ENCODE measurements at places on chromosomes 13 and 19.

DNA sequence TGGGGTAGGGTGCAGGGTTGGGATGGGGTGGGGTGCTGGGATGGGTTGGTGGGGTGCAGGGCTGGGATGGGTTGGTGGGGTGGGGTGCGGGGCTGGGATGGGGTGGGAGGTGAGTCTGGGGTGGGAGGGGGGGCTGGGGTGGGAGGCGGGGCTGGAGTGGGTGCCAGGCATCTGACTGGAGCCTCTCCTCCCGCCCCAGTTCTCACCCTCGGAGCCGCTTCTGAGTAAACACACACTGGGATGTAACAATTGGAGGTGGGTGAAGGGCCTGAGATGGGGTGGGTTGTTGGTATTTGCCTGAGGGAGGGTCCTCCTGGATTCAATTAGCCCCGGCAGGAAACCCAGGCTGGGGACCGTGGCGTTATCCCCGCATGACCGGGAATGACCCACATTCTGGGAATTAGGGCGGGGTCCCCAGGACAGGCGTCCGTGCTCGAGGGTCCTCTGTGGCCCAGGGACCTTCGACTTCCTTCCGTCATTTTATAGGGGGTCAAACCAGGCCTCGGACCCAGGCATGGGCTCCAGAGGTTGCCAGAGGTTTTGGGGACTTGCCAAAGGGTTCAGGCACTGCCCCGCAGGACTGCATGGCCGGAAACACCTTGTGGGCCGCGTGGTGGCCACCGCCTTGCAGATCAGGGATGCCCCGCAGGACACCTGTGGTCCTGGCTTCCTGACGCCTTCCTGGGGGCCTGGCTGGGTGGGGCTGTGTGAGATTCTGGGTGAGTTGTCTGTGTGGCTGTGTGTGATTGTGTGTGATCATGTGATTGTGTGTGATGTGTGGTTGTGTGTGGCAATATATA, 1.4 kb downstream of the TMPRSS9 start:
- DNase-seq: no peak

- peak; percentile 79 for DNase-seq
These were observed 4.9 kb downstream of the ARHGEF1 start for GRCh38 chr19:41887711-41888382.

DNA sequence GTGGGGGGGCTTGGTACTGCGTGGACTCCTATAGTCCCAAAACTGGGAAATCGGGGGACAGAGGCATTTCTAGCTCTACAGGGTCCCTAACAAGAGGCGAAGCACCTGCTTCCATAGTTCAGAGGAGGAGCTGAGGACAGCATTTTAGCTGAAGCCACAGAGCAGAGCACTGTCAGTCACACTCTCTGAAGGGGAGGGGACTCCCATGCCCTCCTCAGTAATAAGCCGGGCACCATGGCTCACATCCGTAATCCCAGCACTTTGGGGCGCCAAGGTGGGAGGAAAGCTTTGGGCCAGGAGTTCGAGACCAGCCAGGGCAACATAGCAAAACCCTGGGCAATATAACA, 3.8 kb downstream of the NPAS1 start:
- no peak for DNase-seq

GRCh38 chr19:34667349-34668076, 9.4 kb downstream of the SCGB2B2 start:
- peak; percentile 14 for DNase-seq

GRCh38 chr13:51585696-51586095, 1.4 kb downstream of the WDFY2 start:
- DNase-seq: no peak

- no peak for DNase-seq
These were observed 235.0 kb upstream of the ARGLU1 start for GRCh38 chr13:106802917-106803316.

DNA sequence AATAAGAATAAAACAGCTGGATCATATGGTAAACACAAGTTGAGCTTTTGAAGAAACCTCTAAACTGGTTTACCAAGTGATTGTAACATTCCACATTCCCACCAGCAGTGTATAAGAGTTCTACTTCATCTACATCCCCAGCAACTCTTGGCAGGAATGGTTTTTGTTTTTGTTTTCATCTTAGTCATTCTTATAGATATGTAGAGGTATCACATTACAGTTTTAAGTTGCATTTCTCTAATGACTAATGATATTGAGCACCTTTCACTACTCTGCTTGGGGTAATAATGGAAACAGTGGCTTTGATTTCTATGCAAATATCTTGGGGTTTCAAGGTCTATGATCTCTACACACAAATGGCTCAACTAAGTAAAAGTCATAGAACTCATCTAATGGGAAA, 614.5 kb downstream of the TBC1D4 start:
- DNase-seq: no peak
